ENCODE measurements at places on chromosomes 1 and 21. TPM values are rescaled to one million over a fixed set of nuclear protein-coding genes. Genes with fewer than 3 reads are reported as not detected.

Gene LCE6A
- not detected for polyA plus RNA-seq

Gene NCAM2
- polyA plus RNA-seq: 4.0 TPM

Gene PCAT6
- polyA plus RNA-seq: 2.1 TPM

Gene KIAA1614
- 11.3 TPM for polyA plus RNA-seq

Gene EPHX1
- 42.9 TPM for polyA plus RNA-seq

Gene KRTAP7-1
- not detected for polyA plus RNA-seq

Gene DNM3
- 3.9 TPM for polyA plus RNA-seq

Gene FAM131C
- polyA plus RNA-seq: 0.53 TPM

Gene C8A
- polyA plus RNA-seq: not detected

Gene KISS1
- 1.00 TPM for polyA plus RNA-seq

- DNase-seq: peak; percentile 91
Measured at GRCh38 chr1:116574581-116575291, 3.9 kb upstream of the CD58 start.

- no peak for DNase-seq
Measured at GRCh38 chr1:84770481-84770880, 80.2 kb upstream of the SSX2IP start.

- no peak for DNase-seq
Measured at GRCh38 chr1:203544485-203544884, 50.5 kb downstream of the OPTC start.

DNA sequence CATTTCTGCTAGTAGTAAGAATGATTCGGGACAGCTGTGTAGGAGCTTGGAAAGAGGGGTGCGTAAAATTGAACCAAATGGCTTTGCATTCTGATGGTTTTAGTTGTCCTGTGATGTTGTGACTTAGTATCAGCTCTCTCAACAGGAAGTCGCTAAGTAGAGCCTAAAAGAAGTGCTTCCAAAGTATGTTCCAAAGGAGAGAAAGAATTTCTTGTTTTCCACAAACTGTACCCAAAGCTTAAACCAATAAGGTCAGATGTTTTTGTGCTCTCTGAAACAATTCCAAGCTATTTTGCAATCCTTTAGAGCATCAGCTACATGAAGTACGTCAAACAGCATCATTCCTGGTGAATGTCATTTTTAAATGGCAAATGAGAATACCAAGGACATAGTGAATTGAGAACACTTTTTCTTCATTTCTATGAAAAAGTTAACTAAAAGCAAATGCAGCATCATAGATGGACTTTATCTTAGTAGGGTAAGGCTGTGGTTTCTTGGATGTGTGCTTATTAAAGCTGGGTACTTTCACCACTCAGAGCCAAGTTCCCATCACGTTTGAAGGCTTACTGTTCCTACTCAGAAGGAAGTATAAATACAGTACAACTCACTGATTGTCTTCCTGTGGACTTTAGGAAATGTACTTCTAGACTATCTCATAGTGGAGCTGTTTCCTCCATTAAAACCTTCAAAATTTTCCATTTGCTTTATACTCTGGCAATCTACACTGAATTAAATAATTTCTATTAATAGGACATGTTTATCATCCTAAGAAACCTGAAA is 148.6 kb downstream of the C1orf21 start:
- DNase-seq: peak; percentile 89

DNA sequence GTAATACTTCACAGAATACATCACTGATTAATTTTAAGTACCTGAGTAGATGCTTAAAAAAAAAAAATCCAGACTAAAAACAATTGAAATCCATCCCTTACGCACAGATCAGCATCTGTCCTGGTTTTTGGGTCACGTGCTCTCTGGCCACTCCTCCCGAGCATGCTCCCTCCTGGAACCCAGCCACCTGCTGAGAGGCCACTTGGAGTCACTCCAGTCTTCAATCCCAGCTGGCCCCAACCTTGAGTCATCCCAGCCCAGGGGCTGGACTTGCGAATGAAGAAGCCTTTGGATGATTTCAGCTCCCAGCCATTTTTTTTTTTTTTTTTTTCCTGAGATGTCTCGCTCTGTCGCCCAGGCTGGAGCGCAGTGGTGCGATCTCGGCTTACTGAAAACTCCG is 8.9 kb downstream of the MAP1LC3C start:
- DNase-seq: peak; percentile 97

DNA sequence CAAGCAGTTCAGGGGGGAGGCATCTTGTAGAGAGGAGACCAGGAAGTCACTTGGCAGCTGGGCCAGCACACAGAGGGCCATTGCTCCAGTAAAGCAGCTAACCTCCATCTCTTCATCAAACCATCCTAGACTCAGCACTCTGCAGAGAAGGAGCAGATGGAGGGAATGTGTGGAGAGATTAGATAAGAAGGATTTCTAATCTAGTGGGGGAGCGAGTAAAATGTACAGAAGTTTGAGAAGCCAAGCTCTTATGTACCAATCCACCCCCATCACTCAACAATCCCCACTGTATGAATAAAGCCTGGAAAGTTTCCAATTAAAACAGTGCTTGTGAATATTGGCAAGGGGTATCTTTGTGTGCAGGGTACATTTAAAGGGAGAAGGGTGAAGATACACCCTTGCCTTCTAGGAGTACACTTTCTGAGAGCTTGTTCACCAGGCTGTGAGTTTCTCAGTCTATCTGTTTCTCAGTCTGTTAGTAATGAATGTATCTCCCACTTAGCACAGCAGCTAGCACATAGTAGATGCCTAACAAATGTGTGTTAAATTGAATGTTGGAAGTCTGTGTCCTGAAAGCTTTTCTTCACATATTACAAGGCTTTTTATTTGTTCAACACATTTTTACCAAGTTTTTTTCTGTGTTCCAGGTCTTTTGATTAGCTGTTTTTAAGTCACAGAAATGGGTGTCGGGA is 142.7 kb upstream of the UBE2U start:
- no peak for DNase-seq

DNA sequence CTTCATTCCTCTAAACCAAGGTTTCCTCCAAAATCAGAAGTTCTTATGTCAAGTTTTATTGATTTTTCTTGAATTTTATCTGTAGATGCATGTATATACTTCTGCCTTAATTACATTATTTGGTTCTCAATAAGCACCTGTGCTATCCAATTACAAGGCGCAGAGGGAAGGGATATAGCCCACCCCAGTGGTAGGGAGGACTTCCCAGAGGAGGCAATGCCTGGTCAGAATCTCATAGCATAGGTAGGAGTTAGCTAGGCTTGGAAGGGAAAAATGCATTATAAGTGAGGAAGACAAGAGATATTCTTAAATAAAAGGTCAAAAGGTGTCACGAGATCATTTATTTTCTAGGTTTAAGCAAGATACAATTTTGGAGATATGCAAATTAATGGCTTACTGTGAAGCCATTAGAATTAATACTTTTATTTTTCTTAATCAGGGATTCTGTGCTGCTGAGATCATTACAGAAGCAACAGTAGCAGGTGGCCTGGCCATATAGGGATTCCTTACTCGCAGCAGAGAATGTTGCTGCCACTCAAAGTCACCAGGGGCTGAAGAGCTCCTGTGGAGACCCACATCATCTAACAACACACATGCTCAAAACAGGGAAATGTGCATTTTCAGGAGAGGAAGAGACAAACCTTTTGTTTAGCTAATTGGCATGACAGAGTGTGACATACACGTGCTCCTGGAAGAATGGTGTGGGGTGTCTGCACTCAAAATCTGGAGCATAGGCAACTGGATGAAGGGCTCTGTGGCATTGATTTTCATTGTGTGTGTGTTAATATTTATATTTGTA is 178.3 kb downstream of the ATG4C start:
- no peak for DNase-seq

GRCh38 chr1:76677416-76678405 is 189.6 kb upstream of the ST6GALNAC5 start:
- DNase-seq: peak; percentile 7

DNA sequence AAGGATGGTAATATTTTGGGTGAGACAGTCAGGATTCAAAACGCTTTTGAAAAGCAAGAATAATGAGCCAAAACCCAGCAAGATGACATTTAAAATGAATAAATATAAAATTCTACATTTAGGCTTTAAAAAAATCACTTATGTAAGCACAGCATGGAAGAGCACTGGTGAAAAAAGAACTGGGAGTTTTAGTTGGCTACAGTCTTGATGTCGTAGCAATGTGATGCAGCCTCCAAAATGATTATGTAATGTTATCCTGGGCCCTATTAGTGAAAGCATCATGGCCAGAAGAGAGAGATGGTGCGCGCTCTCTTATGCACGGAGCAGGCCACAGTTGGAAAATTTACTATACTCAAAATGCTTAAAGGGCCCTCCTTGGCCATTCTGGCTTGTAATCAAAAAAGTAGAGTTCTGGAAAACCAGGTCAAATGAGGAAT is 5.1 kb downstream of the KCNJ9 start:
- DNase-seq: peak; percentile 94

GRCh38 chr1:83012950-83013349 is 986.0 kb downstream of the TTLL7 start:
- DNase-seq: no peak

DNA sequence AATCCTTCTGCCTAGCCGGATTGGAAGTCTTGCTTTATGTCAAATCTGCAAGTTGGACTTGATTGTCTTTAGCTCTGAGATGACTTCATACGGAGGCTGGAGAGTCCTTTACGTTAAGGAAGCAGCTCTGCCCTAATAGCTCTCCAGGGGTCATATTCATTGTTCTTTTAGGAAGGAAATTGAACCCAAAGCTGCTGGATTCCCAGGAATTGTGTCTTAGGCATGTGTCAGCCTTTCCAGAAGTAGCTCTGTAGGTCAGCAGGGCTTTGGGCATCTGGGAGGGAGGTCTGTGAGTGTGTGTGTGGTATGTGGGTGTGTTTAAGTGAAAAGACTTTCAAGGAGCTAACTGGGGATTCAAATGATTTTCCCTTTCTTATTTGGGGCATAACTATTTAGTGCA is 82.4 kb downstream of the ABCA4 start:
- DNase-seq: peak; percentile 75

DNA sequence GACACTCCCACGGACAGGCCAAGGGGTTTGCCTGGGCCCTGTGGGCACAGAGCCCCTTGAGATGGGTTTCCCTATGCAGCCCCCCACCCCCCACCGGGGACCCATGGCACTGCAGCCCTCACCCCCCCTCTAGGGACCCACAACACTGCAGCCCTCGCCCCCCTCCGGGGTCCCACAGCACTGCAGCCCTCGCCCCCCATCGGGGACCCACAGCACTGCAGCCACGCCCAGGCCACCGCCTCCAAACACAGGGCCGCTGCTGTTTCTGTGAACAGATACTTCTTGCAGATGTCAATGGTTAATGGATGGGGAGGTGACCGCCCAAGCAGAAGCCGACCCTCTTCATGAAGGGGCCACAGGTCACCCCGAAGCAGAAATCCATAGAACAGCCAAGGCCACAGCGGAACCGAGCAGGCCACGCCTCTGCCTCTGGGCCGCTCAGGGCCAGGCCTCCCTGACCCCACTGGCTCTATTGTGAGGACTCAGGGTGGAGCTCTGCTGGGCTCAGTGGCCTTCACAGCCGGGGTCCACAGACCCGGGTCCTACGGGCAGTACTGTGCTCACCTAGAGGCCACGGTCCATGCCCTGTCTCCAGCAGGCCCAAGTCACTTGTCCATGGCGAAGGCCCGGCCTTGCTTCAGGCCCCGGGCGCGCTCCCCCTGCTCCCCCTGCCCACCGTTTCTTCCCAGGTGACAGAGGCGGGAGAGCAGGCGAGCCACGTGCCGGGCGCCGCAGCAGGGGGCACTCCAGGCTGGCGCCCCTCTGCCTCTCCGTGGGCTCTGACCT is 4.1 kb upstream of the POFUT2 start:
- DNase-seq: no peak

DNA sequence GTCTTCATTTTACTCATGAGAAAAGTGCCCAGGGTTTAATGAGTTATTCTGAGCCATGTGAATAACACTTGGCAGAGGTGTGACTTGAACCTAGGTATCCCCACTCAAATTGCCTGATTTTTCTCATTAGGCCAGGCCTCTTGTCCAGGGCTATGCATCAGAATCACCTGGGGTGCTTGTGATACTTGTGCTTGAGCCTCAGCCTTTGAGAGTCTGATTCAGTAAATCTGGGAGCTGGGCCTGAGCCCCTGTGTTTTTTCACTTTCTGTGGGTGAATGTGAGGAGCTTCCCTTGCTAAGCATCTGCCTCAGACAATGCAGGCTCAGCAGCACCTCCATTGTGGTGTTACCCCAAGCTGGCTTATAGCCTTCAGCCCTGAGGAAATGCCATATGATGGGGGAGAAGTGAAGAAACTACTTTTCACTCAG is 127.1 kb downstream of the S1PR1 start:
- DNase-seq: no peak

- peak; percentile 72 for DNase-seq
Measured at GRCh38 chr1:22841860-22842281, 130.8 kb downstream of the LACTBL1 start.

DNA sequence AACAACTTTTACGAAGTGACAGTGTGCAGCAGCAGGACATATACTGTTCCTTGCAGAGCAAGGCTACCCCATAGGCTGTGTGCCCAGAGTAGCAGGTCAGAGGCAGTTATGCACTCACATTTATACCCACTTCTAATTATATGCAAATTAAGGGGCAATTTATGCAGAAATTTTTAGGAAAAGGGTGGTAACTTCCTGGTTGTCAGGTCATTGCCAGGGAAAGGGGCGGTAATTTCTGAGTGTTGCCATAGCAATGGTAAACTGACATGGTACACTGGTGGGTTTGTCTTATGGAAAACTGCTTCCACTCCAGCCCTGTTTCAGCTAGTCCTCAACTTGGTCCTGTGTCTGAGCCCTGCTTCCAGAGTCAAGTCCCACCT is 12.0 kb upstream of the SLAMF1 start:
- DNase-seq: no peak

GRCh38 chr1:33007190-33008050 is 29.3 kb downstream of the AK2 start:
- DNase-seq: peak; percentile 61

DNA sequence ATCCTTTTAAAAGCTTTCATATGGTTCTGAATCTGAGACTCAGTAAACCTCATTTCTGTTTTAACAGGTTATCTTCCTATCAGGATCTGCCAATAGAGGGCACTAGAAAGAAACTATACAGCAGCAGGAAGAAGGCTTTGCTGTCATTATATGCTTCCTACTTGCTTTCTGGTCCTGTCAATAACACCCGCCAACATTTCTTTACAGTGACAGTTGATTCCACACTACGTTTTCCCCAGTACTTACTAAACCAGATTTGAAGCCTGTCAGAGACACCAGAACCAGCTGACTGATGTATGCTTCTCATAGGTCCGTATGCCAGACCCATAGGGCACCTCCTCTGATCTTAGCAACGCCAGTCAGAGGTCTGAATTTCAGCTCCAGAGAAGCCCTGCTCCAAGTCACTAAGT is 341.0 kb upstream of the NEGR1 start:
- DNase-seq: peak; percentile 69

GRCh38 chr1:146029117-146029516 is 7.6 kb upstream of the HJV start:
- DNase-seq: no peak

DNA sequence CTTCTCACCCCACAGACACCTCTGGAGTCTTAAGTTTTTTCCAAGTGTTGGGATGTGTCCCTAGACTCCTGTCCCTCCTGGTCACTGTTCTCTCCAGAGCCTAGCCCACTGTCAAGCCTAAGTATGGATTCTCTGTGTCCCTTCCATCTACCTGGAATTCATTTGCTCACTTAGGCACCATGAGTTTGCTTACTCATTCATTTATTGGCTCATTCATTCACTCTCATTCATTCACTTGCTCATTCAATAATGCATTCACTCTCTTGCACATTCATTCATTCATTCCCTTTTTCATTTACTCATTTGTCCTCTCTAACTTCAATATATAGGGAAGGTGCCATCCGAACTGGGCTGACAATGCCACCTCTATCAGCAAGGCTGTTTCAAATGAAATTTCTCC is 1.6 kb downstream of the S100A16 start:
- DNase-seq: no peak
